NCI-H1105 (cell line): ENCODE measurements at places on chromosomes 4 and X.

- no peak for DNase-seq
Observed at GRCh38 chr4:108851366-108851765, 88.5 kb upstream of the ETNPPL start.

DNA sequence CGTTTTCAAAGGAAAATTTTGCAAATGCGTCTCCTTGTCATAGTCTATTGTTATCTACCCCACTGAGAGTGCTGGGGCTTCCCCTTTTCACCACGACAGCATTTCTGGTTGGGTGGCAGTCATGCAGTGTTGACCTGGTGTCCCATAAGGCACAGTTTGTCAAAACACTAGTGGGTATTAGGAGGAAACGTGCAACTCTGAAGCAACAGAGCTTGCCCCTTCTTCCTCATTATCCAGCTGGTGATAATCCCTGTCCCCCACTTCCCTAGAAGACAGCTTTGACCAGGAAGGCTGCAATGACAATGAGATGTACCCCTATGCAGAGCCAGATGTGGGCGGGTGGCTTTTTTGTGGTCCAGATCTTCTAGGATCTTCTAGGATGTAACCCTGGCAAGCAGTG, 1.8 kb downstream of the TBC1D1 start:
- DNase-seq, result no peak

DNA sequence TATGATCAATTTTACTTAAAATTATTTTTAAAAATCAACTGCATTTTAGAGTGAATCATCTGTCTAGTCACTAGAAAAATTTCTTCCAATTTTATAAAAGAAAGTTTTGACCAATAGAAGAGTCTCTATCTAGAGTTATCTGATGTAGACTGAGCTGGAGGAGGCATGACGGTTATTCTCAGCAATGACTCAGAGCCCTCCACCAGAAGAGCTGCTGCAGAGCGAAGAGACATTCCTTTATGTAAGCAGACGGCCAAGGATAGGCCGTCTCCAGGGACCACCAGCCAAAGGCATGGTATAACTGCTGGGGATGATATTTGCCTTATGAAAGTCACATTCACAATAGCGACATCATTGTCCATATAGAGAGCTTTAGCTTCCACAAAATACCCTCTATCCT, 23.0 kb downstream of the LDB2 start:
- no peak for DNase-seq

DNA sequence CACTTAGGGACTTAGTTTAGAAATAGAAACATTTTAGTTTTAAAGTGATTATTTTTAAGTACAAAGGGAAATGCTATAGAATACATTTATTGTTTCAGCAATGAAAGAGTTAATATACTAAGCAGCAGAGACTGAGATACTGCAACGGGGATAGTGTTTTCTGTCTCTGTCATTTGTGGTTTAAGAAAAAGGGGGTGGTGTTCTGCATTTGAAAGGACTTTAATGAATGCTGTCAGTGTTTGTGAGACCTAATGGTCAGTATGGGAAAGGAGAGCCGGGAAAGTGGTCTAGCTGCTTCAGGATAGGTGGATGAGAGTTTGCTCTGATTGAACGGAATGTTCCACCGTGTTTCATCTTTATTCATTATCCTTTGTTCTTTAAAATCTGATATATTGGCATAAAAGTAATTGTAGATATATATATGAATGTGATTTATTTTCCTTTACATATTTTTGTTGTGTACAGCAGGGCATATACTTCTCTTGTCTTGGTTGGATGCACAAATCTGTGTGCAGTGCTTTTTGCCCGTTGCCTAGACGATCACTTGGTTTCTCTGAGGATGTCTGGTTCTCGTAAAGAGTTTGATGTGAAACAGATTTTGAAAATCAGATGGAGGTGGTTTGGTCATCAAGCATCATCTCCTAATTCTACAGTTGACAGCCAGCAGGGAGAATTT, at the start of gene KLHL5:
KLHL5 (plus strand) TSS at position 139 of the 676 bp plus-strand sequence; CDS start at position 560, 421 bp downstream.
- no peak for DNase-seq

- DNase-seq, result no peak
Observed at GRCh38 chr4:16207409-16207808, 18.9 kb downstream of the TAPT1 start.

- DNase-seq, result no peak
Observed at GRCh38 chr4:182483685-182484084, 240.5 kb downstream of the TENM3 start.

DNA sequence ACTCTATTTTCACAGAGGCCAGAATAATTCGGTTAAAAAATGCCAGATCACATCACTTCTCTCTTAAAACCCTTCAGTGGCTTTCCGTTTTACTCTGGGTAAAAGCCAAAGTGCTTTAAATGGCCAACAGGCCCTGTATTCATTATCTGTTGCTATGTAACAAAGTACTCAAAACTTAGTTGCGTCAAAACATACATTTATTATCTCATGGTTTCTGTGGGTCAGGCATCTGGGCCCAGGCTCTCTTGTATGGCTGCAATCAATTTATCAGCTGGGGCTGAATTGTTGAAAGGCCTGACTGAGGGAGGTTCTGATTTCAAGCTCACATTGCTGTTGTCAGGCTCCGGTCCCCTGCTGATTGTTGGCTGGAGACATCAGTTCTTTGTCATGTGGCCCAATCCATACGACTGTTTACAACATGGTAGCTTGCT, 72.7 kb upstream of the H2AZ1 start:
- DNase-seq, result no peak

DNA sequence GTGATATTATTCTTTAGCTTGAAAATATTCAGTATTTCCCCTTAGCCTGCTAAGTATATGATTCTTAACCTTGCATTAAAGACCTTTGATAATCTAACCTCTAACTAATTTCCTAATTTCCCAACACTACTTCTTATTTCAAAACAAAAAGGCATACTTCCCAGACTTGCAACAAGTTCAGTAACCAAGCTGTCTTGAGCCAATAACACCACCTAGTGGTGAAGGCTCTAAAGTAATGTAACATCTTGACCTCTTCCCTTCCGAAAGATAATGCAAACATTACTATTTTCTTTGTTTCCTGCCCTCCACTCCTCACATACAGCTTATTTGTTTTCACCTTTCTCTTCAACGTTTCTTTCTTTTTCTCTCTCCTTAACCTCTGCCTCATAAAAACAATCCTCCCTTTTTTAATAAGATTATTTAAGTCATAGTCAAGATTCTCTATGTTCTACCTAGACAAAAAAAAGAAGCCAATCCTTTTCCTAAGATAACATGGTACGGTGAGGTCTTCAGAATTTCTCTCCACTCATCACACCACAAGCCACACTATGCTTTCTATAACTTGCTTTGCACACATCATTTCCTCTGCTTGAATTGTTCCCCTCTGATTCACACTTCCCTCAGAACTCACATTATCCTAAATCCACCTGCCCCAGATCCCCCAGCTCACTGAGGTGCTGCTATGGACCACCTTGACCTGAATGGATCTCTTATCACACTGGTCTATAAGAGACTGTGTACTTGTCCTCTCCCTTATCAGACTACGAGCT, 3.5 kb downstream of the FAT1 start:
- no peak for DNase-seq

DNA sequence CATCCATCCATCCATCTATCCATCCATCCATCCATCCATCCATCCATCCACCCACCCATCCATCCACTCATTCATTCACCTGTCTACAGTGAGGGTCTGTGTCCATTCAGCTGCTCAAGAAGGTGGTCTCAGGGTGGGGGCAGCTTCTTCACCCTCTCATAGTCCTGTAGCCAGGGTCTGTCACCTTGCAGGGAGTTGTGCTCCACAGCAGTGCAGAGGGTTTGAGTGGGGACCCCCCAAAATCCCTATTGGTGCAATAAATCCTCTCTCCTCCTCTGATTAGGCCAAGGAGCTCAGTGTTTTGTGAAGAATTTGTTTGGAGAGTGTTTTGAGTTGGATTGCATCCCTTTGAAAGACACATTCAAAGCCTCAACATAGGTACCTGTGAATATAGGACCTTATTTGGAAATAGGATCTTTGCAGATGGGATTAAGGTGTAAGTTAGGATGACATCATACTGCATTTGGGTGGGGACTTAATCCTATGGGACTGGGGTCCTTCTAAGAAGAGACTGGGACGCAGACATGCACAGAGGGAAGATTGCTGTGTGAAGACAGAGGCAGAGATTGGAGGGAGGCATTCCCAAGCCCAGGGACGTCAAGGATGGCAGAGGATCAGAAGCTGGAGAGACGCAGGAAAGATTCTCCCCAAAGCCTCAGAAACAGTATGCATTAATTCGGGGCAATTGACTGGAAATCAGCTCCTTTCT, 12.0 kb downstream of the P2RY8 start:
- no peak for DNase-seq

DNA sequence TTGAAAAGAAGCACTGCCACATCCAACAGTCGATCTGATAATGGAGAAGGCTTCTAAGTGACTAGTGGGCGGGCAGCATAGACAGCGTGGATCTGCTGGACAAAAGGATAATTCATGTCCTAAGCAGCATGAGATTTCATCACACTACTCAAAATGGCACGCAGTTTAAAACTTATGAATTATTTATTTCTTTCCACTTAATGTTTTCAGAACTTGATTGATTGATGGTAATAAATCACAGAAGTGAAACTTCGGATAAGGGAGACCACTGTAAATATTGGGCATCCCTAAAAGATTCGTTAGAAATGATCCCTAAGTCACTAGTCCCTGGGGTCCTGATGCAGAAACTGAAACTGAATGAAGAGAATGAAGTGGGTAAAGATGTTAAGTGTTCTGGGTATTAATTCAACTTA, 93.0 kb upstream of the ANK2 start:
- DNase-seq, result no peak

DNA sequence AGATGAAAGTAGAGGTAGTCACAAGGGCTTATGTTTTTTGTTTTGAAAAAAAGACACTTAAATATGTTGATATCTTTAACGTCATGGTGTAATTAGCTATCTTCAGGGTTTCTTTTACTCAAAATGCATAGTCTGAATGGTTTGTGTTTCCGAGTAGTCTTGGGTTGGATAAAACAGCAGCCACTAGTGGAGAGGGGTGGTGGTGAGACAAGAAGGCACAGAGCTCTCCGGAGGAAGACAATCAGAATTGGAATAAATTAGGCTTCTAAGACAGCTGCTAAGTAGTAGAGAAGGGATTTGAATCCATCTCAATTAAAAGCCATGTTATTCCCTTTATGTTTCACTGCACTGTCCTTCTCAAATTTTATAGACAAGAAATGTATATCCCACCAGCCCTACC, 240.4 kb upstream of the VEGFC start:
- DNase-seq, result no peak

DNA sequence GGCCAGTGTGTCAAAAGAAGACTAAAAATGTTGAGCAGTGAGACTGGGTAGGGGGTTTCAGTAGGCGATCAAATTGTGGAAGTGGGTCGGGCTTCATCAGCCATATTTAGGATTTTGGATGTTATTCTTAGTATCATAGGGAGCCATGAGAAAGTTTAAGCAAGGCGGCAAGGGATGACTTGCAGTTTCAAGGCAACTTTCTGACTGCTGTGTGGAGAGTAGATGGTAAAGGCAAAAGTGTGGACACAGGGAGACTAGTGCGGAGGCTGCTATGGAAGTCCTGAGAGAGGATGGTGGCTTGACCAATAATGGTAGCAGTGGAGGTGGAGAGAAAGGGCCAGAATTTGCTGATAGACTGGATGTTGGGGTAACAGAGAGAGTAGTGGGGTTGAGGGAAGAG, 15.4 kb downstream of the GK start:
- DNase-seq, result no peak

GRCh38 chr4:44157611-44158277, 290.9 kb downstream of the KCTD8 start:
- no peak for DNase-seq

GRCh38 chrX:40018041-40018440, 79.7 kb downstream of the BCOR start:
- DNase-seq, result no peak

DNA sequence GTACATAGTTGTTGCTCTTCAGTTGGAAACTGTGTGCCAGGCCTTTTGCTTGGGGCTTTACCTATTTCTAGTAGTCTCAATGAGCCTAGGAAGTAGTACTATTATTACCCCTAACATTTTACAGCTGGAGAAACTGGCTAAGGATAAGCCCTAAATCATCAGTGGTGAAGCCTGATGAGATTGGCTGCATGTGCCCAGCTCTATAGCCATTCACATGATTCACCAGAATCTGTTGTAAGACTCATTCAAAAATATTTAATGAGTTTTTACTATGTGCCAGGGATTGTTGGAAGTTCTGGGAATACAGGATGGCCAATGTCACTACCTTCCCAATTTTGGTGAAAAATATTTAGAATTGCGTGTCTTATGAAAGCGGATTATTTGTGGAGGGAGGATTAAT, 2.8 kb downstream of the KIT start:
- DNase-seq, result no peak

- no peak for DNase-seq
Observed at GRCh38 chr4:7557456-7557855, 122.7 kb upstream of the PSAPL1 start.

GRCh38 chr4:121181493-121181892, 17.4 kb upstream of the TNIP3 start:
- DNase-seq, result no peak

- DNase-seq, result no peak
Observed at GRCh38 chr4:79141530-79141929, 184.3 kb downstream of the NAA11 start.

DNA sequence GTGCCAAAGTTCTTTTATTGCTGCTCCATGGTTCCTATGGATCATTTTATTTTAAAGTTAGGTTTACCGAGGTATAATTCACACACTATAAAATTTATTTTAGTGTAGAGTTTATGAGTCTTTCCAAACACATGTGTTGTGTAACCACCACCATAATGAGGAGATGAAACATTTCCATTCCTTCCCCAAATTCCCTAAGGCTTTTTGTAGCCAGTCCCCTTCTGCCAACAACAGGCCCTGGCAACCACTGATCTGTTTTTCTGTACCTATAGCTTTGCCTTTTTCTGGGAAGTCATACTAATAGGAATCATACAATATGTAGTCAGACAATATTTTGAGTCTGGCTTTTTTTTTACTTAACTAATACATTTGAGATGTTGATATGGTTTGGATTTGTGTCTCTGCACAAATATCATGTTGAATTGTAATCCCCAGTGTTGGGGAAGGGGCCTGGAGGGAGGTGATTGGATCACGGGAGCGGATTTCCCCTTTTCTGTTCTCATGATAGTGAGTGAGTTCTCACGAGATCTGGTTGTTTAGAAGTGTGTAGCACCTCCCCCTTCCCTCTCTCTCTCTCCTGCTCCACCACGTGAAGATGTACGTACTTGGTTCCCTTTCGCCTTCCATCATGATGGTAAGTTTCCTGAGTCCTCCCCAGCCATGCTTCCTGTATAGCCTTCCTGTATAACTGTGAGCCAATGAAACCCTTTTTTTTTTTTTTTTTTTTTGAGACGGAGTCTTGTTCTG, 59.6 kb upstream of the DHX15 start:
- no peak for DNase-seq

DNA sequence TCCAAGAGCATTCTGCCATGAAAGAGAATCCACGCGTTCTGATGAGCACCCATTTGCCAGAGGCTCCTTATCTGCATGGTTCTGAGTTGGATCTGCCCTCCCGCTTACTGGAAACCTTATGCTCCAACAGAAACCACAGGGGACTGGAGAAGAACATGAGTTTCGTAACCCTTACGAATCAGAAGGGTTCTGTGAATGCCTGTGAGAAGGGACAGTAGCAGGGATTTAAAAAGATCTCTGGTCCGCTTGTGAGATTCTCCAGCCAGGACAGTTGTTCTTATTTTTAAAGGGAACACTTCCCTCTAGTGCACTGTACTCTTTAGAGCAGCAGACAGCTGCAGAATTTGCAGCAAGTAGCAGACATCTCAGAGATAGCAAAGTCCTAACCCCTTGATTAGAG, 22.5 kb upstream of the CENPU start:
- no peak for DNase-seq
